Activated T-cell treated with anti-CD3 and anti-CD28 coated beads for 48 hours (primary cell): ENCODE measurements at places on chromosomes 11 and 22.

DNA sequence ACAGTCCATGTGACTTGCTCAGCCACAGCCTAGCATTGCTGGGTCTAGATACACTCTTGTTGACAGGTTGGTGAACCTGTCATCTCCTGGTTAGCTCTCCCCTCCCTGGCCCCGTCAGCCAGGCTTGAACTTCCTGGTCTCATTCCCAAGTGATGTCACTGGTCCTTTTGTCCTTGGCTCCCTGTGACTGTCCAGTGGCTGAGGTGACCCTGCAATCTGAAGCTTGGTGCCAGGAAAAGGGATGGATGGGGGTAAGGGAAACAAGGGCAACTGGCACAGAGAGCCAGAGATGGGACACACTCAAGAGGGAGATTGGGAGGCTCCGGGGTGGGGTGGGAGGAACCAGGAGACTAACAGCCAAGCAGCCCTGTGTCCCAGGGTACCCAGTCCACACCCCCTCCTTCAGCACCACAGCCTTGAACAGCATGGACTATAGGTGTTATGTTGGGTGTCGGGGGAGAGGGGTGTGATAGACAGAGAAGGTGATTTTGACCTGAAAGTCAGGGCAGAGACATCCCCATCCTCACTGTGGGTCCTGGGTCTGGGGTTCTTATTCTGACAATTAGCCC lies 63.8 kb upstream of the THY1 start:
- no peak for DNase-seq

- DNase-seq = no peak
These were observed 55.0 kb upstream of the VSTM5 start for GRCh38 chr11:93905384-93905783.

DNA sequence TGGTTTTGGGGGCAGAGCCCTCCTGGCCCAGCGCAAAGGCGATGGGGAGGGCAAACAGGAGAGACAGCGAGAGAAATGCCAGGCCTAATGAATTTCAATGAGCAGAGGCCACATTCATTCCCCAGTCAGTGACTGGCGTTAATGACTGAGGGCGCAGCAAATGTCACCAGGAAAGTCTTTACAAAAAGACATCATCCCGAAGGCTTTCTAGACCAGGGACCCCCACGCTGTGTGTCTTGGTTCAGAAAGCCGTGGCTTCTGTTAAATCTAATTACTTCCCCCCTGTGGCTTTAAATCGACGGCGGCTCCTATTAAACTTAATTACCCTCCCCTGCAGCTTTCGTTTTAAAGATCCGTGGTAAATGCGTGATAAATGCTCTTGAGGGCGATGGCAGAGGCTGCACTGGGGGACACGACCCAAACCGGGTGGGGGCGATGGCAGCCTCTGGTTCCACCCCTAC lies 1.6 kb upstream of the FGF19 start:
- DNase-seq = no peak

- DNase-seq = no peak
These were observed 667 bp downstream of the ACCS start for GRCh38 chr11:44066732-44067141.

DNA sequence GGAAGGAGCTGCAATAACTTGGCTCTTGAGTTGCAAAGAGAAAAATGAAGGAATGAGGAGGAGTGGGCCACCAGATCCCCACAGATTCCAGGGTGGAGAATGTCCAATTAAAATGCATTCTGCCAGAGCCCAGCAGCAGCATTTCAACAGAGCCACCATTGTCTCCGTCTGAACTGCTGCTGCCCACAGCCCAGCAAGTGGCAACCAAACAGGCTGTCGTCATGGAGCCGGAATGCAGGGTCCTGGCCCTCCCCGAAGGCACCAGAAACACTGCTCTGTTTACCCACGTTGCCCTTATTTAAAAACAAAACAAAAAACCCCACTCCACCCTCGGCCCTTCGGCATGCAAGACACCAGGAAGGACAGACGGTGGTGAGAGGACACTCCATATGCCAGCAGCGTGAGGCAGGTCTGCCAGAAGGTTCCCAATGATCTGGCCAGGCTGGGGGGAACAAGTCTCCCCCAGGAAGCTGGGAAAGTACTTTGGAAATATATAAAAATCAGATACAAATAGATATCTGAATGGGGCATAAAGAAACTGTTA lies 32.5 kb downstream of the PLEKHA7 start:
- DNase-seq = no peak

GRCh38 chr22:37677493-37677974 lies 2.1 kb downstream of the LGALS1 start:
- DNase-seq = no peak

GRCh38 chr22:37023743-37024338 lies 4.3 kb downstream of the MPST start:
- DNase-seq = no peak

DNA sequence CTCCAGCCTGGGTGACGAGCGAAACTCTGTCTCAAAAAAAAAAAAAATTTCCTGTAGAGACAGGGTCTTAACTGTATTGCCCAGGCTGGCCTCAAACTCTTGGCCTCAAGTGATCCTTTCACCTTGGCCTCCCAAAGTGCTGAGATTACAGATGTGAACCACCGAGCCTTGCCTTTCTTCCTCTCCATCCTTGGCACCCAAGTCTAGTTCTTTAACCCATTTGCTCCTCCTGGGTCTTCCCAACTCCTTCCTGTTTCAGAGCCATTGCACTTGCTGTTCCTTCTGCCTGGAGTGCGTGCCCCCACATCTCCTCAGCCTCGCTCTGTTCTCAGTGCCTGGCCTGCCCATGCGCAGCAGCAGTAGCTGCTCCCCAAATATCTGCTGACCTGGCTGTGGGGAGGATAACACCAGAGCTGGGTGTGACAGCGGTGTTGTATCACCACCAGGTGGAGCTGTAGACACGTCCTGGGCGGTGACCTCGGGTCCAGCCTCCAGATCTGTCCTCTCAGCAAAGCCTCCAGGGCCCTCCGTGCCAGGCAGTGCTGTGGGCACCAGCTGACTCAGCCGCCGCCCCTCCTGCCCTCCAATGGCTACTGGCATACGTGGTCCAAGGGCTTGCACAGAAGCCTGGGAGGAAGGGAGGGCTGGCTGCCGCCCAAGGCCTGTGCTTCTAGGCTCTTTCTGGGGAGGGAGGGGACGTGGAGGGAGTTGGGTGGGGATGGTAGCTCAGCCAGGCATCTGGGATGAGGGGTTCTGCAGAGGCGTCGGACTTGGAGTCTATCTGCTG lies 22.0 kb downstream of the TEF start:
- DNase-seq = peak; percentile 81

GRCh38 chr11:64592234-64592615 lies 1.2 kb downstream of the SLC22A12 start:
- no peak for DNase-seq

- no peak for DNase-seq
These were observed at the start of gene LARGE1 for GRCh38 chr22:33920197-33920540. LARGE1 (minus strand) TSS chr22:33920476.

GRCh38 chr22:45218976-45219375 lies 21.7 kb downstream of the KIAA0930 start:
- peak; percentile 33 for DNase-seq

GRCh38 chr11:103344886-103345285 lies 235.7 kb downstream of the DYNC2H1 start:
- DNase-seq = no peak

DNA sequence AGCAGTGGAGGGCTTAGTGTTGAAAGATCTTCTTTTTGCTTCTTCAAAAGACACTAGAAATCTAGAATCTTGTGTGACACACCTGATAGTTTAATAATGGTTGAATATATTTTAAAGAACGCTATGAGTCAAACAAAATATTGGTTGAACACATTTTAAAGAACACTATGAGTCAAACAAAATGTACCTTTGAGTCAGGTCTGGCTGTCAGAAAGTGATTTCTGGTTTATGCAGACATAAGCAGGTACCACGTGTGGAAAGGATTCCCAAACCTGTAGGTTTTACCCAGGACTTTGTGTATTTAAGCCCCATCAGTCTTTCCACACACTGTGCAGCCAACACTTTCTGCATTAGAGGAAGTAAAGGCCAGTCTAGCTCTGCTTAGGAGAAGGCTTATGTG lies 366.7 kb upstream of the TENM4 start:
- DNase-seq = no peak

DNA sequence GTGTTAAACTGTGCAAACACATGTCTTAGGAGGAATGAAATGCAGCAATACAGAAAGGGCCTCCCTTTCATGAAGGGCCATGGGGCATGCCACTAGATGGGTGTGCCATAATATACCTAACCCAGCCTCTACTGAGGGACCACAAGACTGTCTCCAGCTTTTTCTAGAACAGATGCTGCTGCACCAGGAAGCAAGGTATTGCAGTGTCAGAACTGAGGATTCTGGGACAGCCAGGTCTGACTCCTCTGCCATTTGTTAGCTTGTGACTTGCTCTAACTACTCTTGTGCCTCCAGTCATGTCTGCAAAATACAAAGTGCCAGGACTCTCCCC lies 53.2 kb downstream of the HIRA start:
- no peak for DNase-seq

- no peak for DNase-seq
These were observed 381.7 kb downstream of the TENM4 start for GRCh38 chr11:79059141-79059540.

DNA sequence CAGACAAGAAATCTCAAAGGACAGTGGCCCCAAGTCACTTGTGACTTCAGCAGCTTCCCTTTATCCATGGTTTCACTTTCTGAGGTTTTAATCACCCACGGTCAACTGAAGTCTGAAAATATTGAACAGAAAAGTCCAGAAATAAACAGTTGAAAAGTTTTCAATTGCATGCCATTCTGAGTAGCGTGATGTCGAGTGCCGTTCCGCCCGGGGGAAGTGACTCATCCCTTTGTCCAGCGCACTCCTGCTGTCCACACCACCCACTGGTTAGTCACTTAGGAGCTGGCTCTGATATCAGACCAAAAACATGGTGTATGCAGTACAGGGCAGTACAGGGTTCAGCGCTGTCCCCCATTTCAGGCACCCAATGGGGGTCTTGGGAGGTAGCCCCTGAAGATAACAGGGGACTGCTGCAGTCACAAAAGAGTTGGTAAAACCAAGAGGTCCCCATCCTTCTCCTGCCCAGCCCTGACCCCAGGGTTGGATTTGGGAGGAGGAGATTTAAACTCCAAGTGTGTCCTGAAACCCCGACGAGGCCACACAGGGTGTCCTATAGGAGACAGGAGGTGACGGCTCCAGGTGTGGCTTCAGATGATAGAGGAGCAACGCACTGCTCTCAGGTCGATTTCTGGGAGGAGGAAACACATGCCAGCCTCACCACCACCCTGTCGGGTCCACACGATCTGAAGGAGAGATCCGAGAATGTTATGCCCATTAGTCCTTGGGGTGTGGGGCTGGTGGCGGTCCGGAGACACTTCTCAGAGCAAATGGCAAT lies 390.1 kb downstream of the CTTN start:
- no peak for DNase-seq

- no peak for DNase-seq
These were observed 66.2 kb upstream of the LMO1 start for GRCh38 chr11:8329847-8330361.

DNA sequence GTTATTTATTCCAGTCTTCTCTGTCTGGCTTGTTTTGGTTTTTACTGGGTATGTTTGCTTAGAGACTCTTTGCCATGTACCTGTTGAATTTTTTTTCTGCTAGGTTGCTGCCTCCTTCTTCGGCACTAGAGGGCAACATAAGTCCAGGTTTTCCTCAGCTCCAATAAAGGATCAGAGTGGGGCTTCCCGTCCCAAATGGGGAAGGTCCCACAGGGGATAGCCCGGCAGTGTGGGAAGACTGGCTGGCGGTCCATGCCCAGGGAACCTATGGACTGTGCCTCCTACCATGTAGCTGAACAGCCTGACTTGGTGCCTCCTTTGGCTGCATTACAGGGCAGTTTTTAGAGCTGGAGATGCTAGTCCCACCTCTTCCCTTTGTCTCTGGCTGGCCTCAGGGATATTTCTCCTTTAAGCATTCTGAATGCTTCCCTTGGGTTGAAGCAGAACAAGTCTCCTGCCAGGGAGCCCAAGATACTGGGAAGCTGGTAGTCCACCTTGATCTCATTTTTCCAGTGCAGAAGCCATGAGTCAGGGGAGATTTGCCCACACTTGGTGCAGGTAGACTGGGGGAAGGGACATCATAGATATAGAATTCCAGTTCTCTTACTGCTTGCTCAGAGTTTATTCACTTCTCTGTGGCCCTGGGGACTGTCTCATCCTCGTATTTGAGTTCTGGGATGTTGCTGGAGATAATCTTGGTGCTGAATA lies 60.2 kb downstream of the BRD1 start:
- DNase-seq = no peak

GRCh38 chr11:70540196-70540595 lies 141.9 kb downstream of the CTTN start:
- no peak for DNase-seq
